ENCODE measurements at places on chromosomes 5 and 9.

- DNase-seq, result no peak
These were observed 20.6 kb downstream of the ZSWIM6 start for GRCh38 chr5:61352612-61353156.

GRCh38 chr5:170571875-170572852, 68.3 kb downstream of the KCNIP1 start:
- DNase-seq, result peak; percentile 52

GRCh38 chr9:127209948-127210640, 54.5 kb upstream of the GARNL3 start:
- DNase-seq, result no peak

DNA sequence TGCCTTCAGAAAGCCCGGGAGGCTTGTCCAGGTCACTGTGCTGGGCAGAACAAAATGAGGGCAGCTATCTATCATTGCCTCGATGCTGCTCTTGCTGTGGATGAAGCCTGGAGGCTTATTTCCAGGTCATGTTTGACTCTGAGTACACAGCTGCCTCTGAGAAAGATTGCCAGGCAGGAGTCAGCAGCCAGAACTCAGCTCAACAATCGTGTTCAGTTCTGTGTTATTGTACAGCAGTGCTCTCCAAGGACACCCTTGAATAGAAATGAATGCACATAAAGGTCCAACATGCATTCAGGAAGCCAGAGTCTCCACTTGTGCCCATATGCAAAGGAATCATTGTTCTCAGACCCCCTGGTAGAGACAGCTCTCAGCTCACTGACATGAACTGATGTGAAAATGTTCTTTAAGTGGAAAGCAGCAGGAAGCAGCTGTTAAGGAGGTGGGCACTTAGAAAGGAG, 61.7 kb upstream of the ZFR start:
- DNase-seq, result no peak

- DNase-seq, result no peak
These were observed 150.3 kb upstream of the PCA3 start for GRCh38 chr9:76613974-76614373.

GRCh38 chr5:10268100-10268499, 18.0 kb downstream of the CCT5 start:
- DNase-seq, result no peak

DNA sequence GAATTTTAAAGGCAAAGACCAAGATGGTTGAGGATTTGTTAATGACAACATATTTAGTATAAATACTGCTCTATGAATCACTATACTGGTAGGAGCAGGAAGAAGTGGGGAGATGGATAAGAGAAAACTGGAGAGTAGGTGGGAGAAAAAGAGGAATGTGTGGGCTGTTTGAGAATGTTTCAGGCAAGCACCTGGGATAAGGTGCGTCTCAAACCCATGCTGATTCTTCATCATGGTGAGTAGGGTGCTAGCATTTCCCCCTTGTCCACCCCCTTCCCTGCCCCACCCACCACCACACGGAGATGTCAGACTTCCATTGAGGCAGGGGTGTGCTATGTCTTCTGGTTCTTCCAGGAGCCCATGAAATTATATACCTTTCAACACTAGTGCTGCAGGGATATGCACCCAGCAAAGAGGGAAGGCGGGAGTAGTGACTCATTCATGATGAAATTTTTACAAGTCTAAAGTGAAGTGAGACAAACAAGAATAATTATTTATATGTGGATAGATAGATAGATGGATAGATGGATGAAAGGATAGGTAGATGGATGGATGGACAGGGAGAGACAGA, 54.3 kb downstream of the MTX3 start:
- DNase-seq, result no peak

- no peak for DNase-seq
These were observed 29.3 kb downstream of the CSF1R start for GRCh38 chr5:150057052-150057451.

DNA sequence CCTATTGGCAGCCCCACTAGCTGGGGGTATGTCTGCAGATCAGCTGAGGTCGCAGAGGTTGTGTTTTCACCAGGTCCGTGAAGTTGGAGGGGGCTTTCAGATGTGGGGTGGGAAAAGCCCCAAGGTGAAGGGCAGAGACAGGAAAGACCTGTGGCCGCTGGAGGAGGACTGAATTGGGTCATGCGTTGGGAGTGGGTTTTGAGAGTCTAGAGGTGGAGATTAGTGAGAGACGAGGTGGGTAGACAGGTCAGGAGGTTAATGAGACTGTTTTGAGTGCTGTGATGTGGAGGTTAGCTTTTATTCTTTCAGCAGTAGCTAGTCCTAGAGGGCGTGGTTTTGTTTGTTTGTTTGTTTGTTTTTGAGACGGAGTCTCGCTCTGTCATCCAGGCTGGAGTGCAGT, 10.3 kb downstream of the SNX30 start:
- DNase-seq, result no peak

- no peak for DNase-seq
These were observed 1061.8 kb upstream of the ARRDC3 start for GRCh38 chr5:92444888-92445287.

DNA sequence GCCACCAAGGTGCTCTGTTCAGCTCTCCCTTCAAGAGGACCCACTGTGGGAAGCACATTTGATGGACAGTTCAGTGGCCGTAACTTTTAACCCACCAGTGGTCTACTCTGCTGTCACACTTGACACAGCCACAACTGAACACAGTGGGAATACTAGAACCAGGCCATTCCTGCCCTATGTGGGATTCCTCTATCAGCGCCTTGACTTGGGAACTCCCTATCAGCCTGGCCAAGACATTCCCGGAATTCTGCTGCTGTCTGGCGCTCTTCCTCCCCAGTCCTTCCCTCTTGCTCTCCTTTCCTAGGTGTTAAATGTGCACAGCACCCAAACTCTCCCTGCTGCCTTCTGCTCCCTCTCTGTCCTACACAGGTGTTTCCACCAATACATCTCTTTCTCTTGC, 23.1 kb upstream of the SH3PXD2B start:
- no peak for DNase-seq

DNA sequence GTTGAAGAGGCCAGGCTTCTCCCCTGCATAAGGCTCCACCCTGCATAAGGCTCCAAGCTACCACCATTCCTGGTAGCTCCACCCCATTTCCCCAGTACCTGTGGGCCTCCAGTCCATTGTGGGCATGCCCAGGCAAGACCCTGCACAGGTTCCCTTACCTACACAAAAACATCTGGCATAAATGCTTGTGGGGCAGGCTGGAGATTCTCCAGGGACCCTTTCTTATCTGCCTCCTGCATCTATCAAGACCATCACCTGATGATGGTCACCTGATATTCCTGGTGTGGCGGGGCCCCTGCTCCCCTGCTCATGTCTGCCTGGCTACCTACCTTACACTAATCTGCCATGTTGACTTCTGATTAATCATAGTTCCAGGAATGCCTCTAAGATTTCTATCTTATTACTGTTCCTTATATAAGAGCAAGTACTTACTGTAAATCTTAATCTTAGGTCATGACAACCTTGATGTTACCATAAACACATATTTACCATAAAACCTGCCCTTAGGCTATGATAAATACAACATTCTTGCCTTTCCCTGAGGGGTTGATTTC, 41.0 kb downstream of the FGD3 start:
- DNase-seq, result no peak

DNA sequence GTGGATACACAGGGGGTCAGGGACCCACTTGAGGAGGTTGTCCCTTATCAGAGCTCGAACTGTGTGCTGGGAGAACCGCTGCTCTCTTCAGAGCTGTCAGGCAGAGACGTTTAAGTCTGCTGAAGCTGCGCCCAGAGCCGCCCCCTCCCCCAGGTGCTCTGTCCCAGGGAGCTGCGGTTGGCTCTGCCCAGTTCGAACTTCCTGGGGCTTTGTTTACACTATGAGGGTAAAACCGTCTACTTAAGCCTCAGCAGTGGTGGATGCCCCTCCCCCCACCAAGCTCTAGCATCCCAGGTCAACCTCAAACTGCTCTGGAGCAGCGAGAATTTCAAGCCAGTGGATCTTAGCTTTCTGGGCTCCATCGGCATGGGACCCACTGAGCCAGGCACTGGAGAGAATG, 15.9 kb downstream of the SRD5A1 start:
- no peak for DNase-seq

DNA sequence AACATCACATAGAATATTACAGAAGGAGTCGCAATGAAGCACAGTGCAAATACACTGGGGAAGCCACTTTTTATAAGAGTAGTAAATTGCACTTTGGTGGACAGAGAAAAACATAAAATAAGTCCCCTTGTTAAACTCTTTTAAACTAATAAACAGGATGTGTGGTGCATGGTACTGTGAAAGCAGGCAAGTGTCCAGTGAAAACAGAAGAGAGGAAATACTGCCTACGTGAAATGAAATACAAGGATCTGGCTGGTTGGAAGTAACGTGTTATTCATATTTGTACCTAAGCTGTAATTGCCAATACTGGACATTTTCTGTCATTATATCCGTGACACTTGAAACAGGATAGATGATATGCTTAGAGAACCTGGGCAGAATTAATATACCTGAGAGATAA, 191.9 kb upstream of the SLC27A6 start:
- no peak for DNase-seq

DNA sequence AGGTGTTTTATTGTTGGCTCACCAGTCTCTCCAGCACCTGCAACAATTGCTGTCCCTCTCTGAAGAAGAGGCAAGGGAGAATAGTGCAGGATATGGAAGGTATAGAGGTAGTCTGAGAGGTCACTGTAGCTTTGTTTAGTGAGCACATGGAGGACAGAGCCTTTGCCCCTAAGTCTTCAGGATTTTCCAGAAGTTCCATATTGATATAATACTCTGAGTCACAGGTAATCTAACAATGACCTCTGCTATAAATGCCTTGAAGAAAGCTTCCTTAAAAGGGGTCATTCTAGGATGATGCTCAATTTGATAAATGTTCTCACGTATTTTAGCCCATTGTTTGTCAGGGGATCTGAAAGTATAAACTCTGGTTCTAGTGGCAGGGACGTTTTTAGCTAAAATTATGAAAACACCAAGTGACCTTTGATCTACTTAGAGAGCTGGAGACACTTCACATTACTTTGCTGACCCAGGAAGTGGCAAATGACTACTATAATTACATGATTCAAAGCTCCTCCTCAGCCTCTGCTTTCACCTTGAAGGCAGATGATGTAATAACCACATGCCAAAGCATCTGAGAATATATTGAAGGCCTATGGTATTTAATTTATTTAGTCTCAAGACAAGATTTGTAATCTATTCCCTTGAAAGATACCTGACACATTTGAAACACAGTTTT, 366.9 kb upstream of the NUDT12 start:
- no peak for DNase-seq

GRCh38 chr5:1538276-1538675, 14.5 kb upstream of the LPCAT1 start:
- DNase-seq, result peak; percentile 9

GRCh38 chr5:172624083-172624995, 16.7 kb upstream of the NEURL1B start:
- DNase-seq, result no peak

GRCh38 chr5:167709625-167710024, 581.8 kb upstream of the WWC1 start:
- DNase-seq, result no peak

GRCh38 chr9:93896496-93897033, 58.6 kb downstream of the BARX1 start:
- peak; percentile 12 for DNase-seq

- DNase-seq, result peak; percentile 55
These were observed at the start of gene PBX3 for GRCh38 chr9:125747053-125747764. TSS of gene PBX3 (plus strand) at chr9:125747373.

DNA sequence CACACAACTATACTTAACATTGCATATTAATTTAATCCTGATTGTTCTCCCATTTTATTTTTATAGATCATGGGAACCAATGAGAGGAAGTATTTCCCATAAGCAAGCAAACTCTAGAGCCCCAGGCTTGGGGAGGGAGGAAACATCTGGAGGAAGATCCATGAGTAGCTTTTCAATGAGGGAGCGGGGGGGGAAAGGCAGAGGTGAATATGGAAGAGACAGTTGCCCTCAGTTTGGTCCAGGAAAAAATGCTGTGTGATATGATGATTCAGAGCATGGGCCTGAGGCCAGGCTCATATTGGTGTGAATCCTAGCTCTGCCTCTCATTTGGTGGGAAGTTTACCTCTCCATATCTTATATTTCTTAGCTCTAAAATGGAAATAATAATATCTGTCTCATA, 42.2 kb upstream of the ALDOB start:
- DNase-seq, result no peak

GRCh38 chr9:120619751-120620655, 40.0 kb upstream of the CDK5RAP2 start:
- peak; percentile 61 for DNase-seq

GRCh38 chr9:112341730-112342129, 8.3 kb upstream of the PTBP3 start:
- no peak for DNase-seq
